ENCODE measurements at places on chromosomes 11 and 22. TPM values are rescaled to one million over a fixed set of nuclear protein-coding genes. Genes with fewer than 3 reads are reported as not detected.

TPBGL gene
- total RNA-seq = not detected

LGALS12 gene
- total RNA-seq = 0.60 TPM

ROBO4 gene
- total RNA-seq = 17.7 TPM

OR8D1 gene
- not detected for total RNA-seq

OR8A1 gene
- total RNA-seq = not detected

OR51E2 gene
- 2.1 TPM for total RNA-seq

KRTAP5-7 gene
- not detected for total RNA-seq

EHF gene
- 46.2 TPM for total RNA-seq

FKBP2 gene
- total RNA-seq = 30.8 TPM

PGA5 gene
- not detected for total RNA-seq

OR51I1 gene
- total RNA-seq = not detected

MICAL3 gene
- 50.0 TPM for total RNA-seq

SLC5A1 gene
- 0.82 TPM for total RNA-seq

MAPK11 gene
- total RNA-seq = 7.6 TPM

RFPL2 gene
- not detected for total RNA-seq

BTBD18 gene
- total RNA-seq = not detected

PATE4 gene
- not detected for total RNA-seq

NAALADL1 gene
- 22.0 TPM for total RNA-seq

YPEL1 gene
- total RNA-seq = 26.9 TPM

GP1BB gene
- total RNA-seq = 6.6 TPM

YPEL4 gene
- total RNA-seq = 3.5 TPM

DKK3 gene
- total RNA-seq = 532 TPM

ZNRF3 gene
- 12.2 TPM for total RNA-seq

TXNRD2 gene
- 17.9 TPM for total RNA-seq

OR6A2 gene
- 0.55 TPM for total RNA-seq

DDIAS gene
- 6.8 TPM for total RNA-seq

NUCB2 gene
- total RNA-seq = 102 TPM

OR8G5 gene
- not detected for total RNA-seq

ENTHD1 gene
- total RNA-seq = not detected

PANX1 gene
- 58.1 TPM for total RNA-seq
